ENCODE measurements at places on chromosomes 16 and 17.

- no peak for DNase-seq
These were observed 130.4 kb downstream of the C16orf78 start for GRCh38 chr16:49504023-49504364.

DNA sequence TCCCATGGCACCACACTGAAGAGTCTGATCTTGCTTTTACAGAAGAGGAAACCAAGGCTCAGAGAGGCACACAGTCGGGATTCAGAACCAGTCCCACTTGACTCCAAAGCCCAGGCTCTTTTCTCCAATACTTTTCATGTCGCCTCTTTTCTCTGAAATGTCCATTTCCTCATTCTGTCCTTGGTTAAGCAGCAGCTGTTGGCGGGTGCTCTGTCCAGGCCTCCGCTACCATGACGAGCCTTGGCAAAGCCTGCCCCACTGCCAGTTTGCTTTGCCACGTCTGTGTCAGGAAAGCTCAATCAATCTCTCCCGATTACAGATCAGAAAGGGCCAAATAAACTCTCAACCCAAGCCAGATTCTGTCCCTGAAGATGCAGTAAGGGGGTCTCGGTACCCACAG is 9.1 kb upstream of the CEP295NL start:
- no peak for DNase-seq

GRCh38 chr16:5075637-5076036 is 4.0 kb downstream of the ALG1 start:
- no peak for DNase-seq

DNA sequence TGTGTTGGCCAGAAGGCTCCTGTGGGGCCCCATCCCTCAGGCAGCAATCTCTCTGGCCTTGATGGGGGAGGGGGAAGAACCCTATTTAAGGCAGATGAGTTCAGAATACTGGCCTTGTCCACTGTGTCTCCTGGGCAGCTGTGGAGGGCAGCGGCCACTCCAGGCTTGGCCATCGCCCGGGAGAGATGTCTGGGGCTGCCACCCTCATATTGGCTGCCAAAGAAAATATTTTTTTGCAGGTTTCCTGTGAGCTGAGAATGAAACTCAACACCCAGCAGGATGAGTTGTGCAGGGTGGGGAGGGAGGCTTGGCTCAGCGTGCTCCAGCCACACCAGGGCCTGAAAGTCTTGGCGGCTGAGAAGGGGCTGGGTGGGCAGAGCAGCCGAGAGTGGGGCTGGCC is 14.4 kb upstream of the TIMP2 start:
- DNase-seq: no peak

DNA sequence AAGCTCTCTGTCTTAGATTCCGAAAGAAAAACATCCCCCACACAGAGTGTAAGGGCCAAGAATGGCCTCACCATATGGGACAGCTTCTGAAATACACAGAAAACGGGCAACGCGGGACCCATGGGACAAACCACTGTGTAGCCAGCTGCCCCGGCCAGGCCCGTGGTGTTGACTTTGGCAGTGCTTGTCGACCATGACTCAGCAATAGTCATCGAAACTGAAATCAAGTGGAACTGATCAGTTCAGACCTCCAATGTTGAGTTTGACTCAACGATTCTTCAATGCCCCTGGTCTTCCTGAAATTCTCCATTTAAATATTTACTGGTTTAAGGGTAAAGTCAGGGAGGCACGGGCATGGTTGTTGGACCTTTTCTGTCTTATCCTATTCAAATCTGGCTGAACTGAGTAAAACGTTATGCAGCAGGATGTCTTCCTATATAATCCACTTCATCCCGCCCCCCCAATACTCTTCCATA is 27.5 kb downstream of the ZFHX3 start:
- DNase-seq: no peak

- DNase-seq: no peak
These were observed 24.0 kb downstream of the CYLD start for GRCh38 chr16:50765861-50766260.

- DNase-seq: no peak
These were observed 76.4 kb downstream of the KCNJ12 start for GRCh38 chr17:21452377-21453143.

DNA sequence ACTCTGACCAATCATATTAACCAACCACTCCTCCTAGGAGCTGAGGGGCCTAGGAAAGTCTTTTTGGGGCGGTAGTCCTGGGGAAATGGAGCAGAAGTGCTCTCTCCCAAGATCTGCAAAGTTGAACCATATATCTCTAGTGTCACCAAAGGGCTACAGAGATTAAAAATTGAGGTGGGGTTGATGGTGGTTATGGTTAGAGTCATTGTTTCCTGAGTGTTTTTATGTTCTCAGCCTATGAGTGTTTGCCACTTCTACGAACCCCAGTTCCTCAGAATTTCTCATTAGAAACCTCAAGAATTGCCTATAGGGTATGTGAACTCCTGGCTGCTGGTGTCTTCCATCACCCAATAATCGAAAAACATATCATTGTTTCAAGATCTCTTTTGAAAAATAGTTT is 217.8 kb downstream of the CDRT15L2 start:
- no peak for DNase-seq

- peak; percentile 52 for DNase-seq
These were observed 122.3 kb downstream of the SSH2 start for GRCh38 chr17:29807520-29808361.

DNA sequence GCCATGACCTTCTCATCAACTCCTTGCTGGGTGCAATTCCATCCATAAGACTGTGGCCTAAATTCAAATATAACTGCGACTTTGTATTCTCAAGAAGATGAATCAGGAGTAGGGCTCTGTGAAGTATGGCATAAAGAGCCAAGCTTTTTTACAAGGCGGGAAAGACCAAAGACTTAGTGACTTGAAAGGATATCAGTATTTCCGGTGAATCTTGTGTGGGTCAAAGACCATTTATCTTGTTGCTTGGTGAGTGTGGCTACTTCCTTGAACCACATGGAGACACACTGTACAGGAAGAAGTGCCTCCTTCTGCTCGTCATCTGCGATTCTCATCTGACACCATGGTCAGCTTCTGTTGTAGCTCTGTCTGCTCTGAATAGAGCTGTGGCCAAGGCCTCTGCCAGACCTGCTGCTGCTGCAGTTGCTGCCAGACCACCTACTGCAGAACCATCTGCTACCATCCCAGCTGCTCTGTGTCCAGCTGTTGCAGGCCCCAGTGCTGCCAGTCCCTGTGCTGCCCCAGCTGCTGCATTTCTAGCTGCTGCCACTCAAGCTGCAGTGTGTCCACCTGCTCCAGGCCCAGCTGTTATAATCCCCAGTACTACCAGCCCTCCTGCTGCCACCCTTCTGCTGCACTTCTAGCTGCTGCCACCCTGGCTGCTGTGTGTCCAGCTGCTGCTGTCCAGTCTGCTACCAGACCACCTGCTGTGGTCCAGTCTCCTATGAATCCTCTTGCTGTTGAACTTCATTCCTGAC is 6.1 kb upstream of the KRTAP2-4 start:
- DNase-seq: no peak

DNA sequence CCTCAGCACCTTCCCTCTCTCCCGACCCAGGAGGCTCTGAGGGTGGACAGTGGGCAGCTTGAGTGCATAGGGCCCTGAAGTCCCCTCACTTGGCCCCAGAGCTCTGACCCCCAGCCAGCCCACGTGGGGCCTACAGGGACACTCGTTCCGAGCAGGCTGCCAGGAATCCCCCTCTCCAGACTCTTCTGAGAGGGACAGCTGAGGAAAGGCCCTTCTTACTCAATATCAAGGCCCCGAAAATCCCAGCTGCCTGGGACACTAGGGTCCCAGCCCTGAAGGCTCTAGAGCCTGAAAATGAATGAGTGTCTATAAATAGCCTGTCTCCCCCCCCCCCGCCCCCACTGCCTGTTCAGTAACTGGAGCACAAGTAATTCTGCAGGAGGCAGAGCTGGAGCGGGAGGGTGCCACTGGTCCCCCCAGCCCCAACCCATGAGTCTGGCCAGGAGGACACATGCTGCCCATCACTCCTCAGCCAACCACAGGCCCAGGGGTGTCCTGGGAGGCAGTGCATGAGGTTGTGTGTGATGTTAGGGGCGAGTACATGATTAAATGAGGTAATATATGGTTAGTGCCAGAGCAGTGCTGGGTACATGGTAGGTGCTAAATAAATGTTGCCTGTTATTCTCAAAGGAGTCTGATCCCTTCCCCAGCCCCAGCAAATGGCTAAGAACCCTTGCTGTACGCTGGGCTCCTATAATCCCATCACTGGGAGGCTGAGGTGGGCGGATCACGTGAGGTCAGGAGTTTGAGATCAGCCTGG is 11.6 kb downstream of the ADAM11 start:
- no peak for DNase-seq

DNA sequence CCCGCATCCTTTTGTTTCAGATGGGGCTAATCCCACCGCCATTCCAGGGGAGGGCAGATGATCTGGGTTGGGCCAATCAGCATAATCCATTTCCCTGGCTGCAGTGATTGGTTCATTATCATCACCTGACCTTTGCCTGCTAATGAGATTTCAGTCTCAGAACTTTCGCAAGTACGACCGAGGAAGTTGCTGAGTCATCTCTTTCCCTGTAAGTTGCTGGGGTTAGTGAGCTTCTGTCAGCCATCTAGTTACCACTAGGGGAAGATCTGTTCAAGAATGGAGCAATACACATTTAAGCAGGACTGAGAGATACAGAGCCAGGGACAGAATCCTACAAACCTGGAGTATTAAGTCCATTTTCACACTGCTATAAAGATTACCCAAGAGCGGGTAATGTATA is 65.3 kb upstream of the NUDT7 start:
- no peak for DNase-seq

GRCh38 chr16:23131436-23131835 is 17.8 kb downstream of the USP31 start:
- no peak for DNase-seq

DNA sequence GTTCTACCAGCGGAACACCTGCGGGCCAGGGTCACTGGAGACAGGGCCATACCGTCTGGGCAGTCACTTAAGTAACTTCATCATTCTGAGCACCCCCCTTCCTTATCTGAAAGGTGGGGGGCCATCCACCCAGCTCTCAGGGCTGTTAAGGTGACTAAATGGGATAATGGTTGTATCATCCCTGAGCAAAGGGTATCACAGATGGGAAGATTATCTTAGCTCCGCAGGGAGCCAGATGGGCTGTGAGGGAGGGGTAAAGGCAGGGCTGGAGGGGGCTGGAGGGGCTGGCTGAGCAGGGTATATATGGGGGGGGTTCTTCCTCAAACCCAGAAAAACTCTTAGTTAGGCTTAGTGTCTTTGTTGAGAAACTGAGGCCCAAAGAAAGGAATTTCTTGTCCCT is 2.9 kb upstream of the CACNA1G start:
- no peak for DNase-seq

DNA sequence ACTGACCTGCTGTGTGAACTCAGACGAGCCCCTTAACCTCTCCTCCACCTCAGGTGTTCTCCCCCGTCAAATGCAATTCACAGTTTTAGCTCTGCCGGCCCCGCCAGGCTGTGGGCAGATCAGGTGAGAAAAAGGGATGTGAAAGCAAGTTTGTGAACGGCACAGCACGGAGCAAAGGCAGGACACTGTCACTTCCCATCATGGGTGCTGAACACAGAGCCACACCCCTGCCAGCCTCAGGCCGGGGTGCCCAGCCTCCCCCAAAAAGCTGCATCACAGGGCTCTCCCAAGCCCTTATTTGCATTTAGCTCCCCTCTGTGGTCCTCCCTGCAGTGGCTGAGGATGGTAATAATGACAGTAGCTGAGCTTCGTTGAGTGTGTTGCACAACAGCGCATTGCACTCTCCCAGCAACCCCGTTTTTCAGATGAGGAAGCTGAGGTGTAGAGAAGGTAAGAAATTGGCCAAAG is 88.8 kb upstream of the TNRC6C start:
- no peak for DNase-seq

GRCh38 chr16:14292051-14292825 is 221.1 kb downstream of the MRTFB start:
- no peak for DNase-seq

GRCh38 chr17:68143425-68143824 is 104.4 kb upstream of the AMZ2 start:
- DNase-seq: no peak

DNA sequence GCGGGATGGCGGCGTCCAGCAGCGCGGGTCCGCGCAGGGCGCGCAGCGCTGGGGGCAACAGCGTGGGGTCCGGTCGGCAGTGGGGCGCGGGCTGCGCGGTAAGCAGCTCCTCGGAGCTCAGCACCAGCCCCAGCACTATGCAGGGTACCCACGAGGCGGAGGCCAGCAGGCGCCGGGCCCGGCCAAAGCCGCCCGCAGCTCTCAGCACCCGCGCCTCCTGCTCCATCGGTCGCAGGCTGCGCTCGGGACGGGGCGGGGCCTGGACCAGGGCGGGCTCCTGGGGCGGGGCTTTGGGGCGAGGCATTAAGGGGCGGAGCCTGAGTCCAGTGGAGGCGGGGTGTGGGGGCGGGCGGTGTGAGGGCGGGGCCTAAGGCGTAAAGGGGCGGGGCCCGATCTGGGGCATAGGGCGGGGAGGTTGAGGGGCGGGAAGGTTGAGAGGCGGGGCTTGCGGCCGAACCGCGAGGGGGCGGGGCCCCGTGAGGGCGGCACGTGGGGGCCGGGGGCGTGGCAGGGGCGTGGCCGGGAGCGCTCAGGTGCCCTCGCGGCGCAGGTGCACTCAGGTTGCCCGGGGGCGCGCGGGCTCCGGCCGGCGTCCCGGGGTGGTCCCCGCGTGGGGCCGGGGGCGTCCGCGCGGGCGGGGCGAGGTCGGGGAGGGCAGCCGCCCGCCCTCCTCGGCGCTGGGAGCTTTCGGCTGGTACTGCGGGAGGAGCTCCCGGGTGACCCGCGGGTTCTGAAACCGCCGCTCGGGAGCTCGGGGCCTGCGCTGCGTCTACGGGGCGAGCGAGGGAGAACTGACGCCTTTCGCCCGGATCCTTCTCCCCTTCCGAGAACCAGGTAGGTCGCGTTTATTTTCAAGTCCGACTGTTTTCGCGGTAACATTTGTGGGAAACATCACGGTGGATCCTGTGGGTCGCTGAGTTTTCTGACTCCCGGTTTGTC is 1.4 kb upstream of the SLC22A31 start:
- DNase-seq: peak; percentile 74

DNA sequence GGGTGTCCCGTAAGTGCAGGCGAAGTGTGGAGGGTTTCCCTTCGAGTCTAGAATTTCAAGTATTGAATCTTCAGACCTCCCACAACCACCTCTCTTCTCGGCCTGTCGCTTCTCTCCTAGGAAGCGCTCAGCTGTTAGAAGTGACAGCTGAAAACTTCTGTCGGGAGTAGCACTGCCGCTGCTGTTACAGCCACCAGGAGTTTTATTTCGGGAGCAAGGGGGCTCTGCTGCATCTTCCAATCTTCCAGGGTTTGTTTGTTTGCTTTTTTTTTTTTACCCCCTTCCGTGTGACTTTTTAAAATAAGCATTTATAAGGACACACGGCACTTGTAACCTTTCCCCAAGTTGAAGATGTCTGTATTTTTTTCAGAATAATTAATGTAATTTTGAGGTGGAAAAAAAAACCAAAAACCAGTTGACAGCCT is 767 bp downstream of the RPS6KB1 start:
- no peak for DNase-seq

Data from stimulated activated CD4-positive, alpha-beta T cell treated with anti-CD3 and anti-CD28 coated beads, Interleukin-2, amount 100 ng/mL, for 4 hours (primary cell).